Stimulated activated CD4-positive, alpha-beta T cell treated with anti-CD3 and anti-CD28 coated beads, Interleukin-1b, Interleukin-23, amount 100 ng/mL, for 24 hours (primary cell): ENCODE measurements at places on chromosomes 6 and 20.

GRCh38 chr20:46618316-46619100 is 32.8 kb downstream of the SLC13A3 start:
- no peak for DNase-seq

GRCh38 chr20:3521852-3522740 is 51.3 kb downstream of the ATRN start:
- DNase-seq = no peak

GRCh38 chr20:34538671-34539123 is 19.8 kb upstream of the MAP1LC3A start:
- DNase-seq = no peak

- DNase-seq = no peak
These were observed 87.5 kb upstream of the ARID1B start for GRCh38 chr6:156689656-156690055.

DNA sequence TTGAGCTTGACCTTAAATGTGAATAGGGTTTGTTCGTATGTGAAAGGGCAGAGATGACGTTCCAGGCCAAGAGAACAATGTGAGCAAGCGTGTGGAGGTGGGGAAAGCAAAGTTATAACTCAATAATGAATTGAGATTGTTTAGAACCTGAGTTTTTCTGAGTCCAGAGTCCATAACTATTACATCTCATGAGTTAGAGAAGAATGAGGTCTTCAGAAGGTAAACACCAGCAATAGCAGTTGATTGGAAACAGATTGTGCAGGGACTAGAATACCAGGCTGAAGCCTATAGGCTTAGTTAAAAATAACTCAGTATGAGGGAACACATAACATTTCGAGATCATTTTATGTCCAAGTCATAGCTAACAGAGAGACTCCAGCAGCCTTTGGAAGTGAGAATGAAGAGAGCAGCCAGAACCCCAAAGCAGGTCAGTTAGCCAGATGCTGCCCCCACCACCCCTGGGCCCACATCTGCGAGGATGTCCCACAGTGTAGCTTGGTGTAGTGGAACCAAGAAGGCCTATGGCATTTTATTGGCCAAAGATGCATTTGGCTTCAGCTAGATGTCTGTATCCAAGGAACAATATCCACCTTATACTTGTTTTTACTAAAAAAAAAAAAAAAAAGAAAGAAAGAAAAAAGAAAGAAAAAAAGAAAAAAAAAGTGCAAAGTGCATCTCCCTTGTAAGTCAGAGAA is 121.7 kb downstream of the TNFRSF21 start:
- no peak for DNase-seq

GRCh38 chr6:68951270-68951669 is 316.2 kb downstream of the ADGRB3 start:
- DNase-seq = no peak

DNA sequence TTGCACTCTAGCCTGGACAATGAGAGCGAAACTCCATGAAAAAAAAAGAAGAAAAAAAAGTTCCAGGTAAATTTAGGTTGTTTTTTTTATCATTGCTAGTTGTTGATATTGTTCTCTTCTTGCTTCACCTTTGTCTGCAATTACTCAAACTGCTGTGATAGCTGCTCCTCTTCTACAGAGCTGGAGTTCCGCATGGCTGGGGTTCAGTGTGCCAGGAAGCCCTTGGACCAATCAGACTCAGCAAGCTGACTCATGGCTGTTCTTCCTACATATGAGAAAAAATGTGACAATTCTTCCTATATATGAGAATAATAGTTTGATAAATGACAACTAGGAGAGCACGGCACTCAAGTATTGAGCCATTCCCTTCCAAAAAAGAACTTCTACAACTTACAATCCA is 28.4 kb downstream of the DPPA5 start:
- no peak for DNase-seq

DNA sequence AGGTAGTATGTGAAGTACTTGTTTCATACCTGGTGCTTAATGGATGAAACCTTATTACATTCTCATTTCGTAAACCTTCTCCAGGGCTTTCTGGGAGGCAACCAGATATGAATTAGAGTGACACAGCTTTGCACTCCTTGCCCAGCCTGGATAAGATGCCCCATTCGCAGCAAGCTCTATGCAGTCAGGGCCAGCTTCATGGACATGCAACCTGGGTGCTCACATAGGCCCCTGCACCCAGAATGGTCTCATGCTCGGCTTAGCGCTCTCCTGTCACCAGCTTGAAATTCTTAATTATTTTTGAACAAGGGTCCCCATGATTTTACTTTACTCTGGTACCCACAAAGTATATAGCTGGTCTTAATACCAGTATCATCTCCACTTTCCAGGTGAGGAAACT is 11.3 kb upstream of the PTGIS start:
- DNase-seq = no peak

GRCh38 chr6:104705916-104706442 is 153.7 kb downstream of the HACE1 start:
- DNase-seq = no peak

- DNase-seq = no peak
These were observed 8.4 kb downstream of the IRF4 start for GRCh38 chr6:399785-400534.

DNA sequence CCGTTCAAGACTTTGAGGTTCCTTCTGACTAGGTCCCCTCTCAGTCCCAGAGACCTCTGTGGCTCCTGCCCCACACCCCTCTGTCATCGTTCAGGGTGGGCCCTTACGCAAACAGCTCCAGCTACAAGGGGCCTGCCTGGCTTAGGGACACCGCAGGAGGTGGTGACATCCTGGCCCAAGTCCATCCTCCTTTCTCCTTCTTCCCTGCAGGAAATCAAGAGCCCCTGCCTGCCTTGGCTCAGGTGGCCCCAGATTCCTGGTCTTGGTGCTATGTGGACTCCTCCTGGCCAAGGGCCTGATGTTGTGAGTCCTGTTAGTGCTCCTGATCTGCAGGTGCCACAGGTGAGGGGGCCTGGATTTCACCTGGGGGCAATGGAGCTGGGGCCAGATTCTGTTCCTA is 8.1 kb downstream of the TREML4 start:
- no peak for DNase-seq

- no peak for DNase-seq
These were observed 18.0 kb upstream of the DSE start for GRCh38 chr6:116352515-116353471.

GRCh38 chr6:7909323-7910276 is 988 bp downstream of the TXNDC5 start:
- no peak for DNase-seq

DNA sequence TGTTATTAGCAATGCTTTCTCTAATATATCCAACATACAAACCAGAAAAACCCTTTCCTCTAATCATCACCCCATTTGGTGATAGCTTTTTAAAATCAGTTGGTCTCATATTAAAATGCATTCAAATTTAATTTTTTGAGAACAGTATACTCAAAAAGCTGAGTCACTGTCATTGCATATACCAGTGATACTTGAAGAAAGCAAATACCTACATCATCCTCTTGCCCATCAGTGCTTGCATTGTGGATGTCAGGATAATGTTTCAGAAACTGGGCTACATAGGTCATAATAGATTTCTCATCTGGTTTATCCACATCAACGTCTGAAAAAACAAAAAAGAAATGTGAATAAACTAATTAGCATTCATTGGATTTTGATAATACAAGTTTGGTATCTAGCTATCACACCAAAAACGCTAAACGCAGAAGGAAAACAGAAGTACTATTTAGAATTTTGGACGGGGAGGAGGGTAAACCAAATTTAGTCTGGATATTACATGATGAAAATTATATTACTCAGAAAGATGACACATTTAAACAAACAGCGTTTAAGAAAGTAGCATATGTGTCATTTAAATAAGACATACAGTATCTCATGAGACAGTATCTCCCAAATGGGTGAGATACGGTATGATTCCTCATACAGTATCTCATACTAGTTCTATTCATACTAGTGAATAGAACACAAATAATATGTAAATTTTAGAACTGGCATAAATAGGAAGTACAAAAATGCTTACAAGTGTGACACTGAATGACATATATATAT is 134.6 kb downstream of the SYNE1 start:
- DNase-seq = no peak

GRCh38 chr20:22080985-22081384 is 375.5 kb downstream of the PAX1 start:
- no peak for DNase-seq

DNA sequence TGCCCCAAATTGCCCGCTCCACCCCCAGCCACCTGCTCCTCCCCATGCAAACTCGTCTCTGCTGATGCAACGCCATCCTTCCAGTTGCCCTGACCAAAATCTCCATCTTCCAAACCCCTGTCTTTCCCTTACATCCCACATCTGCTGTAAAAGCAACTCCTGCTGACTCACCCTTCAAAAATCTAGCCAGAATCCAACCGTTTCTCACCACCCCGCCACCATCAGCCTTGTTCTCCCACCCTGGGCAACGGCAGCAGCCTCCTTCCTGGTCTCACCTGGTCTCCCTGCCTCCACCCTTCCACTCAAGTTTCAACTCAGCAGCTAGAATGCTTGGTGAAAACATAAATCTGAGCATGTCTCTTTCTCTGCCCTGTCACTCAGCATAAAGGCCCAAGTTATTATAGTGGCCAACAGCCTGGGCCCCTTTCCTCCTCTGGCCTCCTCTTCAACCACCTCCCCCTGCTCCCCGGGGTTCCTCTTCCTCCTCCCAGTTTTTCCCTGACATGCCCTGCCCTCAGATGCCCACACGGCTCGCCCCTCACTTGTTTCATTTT is 7.2 kb upstream of the SYNJ2 start:
- DNase-seq = no peak

GRCh38 chr20:57580478-57581201 is 19.7 kb downstream of the PCK1 start:
- DNase-seq = no peak

DNA sequence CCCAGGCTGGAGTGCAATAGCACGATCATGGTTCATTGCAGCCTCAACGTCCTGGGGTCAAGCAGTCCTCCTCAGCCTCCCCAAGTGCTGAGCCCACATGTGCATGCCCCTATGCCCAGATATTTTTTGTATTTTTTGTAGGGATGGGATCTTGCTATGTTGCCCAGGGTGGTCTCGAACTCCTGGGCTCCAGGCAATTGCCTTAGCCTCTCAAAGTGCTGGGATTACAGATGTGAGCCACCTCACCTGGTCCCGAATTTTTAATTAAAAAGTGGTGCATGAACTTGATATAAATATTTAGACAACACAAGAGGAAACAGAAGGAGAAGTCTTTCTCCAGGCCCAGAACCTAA is 7.1 kb upstream of the RNF114 start:
- no peak for DNase-seq

- no peak for DNase-seq
These were observed 155.2 kb downstream of the SCML4 start for GRCh38 chr6:107668743-107669474.

DNA sequence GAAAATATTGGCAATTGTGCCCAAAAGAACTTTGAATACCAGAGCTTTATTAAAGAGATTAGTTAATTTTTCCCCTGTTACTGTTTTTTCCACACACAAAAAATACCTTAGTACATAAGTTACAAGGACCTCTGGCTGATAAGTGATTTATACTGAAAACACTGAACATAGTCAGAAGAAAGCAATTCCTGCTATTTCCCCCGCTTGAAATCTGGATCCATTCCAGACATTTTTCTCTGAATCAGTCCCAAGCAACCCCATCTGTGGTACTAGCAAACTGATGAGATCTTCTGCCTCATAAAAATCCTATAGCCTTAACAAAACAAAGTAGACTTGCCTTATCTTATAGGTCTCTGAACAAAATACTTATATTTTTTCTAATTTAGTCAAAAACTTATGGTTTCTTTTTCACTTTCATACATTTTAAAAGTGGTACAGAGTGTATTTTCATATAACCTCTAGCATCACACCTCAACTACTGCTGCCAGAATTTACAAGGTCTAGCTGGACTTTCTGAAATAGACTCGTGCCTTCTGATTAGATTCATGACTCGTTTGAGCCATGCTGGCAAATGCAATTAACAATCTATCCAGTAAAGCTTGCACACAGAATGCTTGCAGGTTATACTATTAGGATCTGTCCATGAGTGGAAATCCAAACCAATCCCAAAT is 111.9 kb downstream of the TBX18 start:
- no peak for DNase-seq

- no peak for DNase-seq
These were observed 159.9 kb downstream of the CD83 start for GRCh38 chr6:14277405-14277930.

GRCh38 chr6:21213492-21213891 is 380.1 kb upstream of the SOX4 start:
- no peak for DNase-seq

- no peak for DNase-seq
These were observed 7.3 kb downstream of the JAG1 start for GRCh38 chr20:10666221-10667076.

- no peak for DNase-seq
These were observed 167.9 kb upstream of the SYNCRIP start for GRCh38 chr6:85810558-85810957.

DNA sequence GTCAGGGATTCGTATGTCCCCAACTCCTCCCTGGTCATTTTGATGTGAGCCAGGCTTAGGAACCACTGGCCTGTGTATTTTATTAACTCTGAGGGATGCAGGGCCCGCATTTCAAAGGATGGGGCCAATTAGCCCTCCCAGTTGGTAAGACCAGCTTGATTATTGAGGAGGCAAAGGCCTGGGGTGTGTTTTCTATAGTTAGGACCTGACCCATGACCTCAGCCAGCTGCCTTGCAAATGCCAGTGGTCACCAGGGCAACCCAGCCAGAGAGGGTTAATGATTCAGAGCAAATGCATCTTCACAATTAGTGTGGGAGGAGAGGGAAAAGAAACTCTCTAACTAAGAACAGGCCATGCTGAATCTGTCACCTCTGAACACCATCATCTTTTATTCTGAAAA is 835.4 kb downstream of the MAFB start:
- DNase-seq = no peak

- no peak for DNase-seq
These were observed 49.9 kb upstream of the PBOV1 start for GRCh38 chr6:138267971-138268895.

- DNase-seq = no peak
These were observed 52.7 kb downstream of the ZDHHC14 start for GRCh38 chr6:157433678-157434081.

GRCh38 chr6:163563318-163563717 is 148.8 kb downstream of the QKI start:
- no peak for DNase-seq

DNA sequence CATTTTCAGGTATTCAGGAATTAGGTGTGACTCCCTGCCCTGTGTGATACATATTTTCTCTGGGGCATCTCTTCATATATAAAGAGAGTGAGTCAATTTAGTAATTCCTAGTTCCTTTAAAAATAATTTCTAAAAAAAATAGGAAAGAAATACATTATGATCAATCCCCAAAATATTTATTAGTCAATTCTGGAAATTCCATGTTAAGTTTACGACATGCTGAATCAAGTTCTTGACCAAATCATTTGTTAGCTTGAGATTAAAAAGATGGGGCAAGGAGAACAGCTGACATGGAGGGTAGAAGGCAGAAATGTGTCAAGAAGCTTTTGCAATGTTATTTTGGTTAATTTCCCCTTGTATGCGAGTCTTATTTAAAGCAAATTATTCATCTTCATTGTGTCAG is 22.7 kb upstream of the PRDM1 start:
- no peak for DNase-seq

DNA sequence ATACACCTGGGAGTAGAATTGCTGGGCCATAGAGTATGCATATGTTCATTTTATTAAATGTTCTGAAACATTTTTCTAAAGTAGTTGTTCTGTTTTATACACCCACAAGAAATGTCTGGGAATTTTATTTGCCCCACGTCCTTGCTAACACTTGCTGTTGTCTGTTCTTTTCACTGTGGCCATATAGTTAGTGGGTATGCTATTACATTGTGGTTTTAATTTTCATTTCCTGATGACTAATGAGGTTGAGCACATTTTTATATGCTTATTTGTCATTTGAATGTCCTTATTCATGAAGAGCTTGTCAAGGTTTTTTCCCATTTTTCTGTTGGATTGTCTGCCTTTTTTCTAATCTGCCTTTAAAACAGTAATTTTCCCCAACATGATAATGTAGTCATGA is 41.5 kb upstream of the TGM3 start:
- no peak for DNase-seq
